ENCODE measurements at places on chromosomes 12 and 14.

- DNase-seq = no peak
Measured at GRCh38 chr14:103523575-103523954, 935 bp upstream of the CKB start.

- DNase-seq = no peak
Measured at GRCh38 chr12:6037459-6037858, 87.0 kb downstream of the VWF start.

DNA sequence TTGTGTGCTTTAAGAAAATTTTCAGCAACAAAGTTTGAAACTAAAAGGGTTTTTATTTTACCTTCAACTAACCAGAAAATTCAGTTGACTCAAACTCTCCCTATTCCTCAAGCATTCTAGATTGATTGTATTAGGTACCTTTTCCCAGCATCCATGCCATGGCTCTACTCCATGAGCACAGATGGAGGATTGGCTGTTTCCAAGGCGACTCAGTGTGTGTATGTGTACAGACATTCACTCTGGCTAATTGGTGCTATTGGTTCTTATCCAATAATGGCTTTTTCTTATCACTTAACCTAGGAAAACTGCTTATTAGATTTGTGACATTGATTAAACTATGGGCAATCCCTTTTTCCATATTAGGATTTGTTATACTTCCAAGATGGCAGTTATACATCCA, 202.6 kb downstream of the ANO6 start:
- DNase-seq = no peak

- no peak for DNase-seq
Measured at GRCh38 chr12:18549598-18549997, 188.2 kb downstream of the PLCZ1 start.

GRCh38 chr14:52402812-52403526, 88.9 kb downstream of the PTGER2 start:
- no peak for DNase-seq

DNA sequence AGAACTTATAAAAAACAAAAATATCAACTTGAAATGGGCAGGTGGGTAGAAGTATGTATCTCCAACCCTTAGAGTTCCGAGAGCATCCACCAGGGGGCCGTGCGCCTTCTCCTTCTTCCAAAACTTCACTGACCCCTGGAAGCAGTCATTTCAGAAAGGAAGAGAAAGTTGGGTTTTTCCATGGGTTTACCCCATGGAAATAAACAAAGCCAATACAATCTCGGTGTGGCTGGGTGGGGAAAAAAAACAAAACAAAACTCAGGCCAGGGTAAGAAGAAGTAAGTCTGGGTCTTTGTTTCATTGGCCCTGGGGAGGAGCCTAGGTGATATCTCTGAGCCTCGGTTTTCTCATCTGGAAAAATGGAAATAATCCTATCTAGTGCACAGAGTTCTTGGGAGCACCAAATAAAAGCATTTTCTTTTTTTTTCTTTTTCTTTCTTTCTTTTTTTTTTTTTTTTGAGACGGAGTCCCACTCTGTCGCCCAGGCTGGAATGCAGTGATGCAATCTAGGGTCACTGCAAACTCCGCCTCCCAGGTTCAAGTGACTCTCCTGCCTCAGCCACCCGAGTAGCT, 33.6 kb upstream of the HNF1A start:
- DNase-seq = no peak

- no peak for DNase-seq
Measured at GRCh38 chr12:2933586-2933985, 25.6 kb upstream of the TEAD4 start.

DNA sequence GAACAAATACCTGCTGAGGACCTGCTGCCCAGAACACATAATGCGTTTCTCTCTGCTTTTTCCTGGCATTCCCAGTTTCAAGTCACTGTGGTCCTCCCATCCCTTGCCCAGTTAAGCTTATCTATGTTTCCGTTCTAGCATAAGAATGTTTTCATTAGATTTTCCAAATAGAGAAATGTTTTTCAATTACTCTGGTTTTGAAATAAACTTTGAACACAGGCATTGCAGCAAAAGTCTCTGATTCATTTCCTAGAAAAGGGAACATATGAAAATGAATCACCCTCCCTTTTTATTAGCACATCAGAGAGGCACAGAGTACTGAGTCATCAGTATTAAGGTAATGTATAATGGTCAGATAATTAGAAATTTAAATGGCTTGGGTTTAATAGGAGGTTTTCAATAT, 201.1 kb upstream of the TMEM260 start:
- no peak for DNase-seq

GRCh38 chr12:109100741-109101140, 3.3 kb downstream of the UNG start:
- DNase-seq = no peak

GRCh38 chr12:9106067-9106466, 9.7 kb downstream of the A2M start:
- DNase-seq = no peak

- no peak for DNase-seq
Measured at GRCh38 chr14:93965287-93965821, 11.0 kb downstream of the ASB2 start.

DNA sequence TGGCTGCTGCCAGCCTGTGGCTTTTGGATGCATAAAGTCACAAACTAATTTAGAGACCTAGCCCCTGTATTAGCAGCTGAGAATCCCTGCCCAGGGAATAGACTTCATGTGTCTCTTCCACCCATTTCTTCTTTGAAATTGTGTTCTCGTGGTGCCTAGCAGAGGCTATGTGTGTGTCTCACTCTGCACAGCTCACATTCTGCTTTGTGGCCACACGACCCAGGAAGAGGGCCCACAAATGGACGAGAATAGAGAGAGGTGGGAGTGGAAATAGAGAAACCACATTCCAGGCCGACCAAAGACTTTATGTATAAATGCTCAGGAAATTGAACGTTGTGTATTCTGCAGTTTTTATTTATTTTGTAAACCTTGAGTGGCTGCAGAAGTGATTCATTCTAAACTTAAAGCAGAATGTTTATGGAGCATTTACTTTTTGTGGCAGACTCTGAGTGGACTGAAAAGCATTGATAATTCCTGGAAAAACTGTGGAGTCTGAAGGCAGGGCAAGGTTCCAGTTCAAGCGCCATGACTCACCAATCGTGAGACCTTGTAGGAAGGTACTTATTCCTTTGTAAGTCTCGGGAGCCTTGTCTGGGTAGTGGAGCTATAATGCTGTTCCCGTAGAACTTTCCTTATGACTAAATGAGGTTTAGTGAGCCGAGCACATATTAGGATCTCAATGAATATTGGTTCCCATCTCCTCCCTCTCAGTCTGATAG, 9.1 kb downstream of the B4GALNT3 start:
- no peak for DNase-seq

DNA sequence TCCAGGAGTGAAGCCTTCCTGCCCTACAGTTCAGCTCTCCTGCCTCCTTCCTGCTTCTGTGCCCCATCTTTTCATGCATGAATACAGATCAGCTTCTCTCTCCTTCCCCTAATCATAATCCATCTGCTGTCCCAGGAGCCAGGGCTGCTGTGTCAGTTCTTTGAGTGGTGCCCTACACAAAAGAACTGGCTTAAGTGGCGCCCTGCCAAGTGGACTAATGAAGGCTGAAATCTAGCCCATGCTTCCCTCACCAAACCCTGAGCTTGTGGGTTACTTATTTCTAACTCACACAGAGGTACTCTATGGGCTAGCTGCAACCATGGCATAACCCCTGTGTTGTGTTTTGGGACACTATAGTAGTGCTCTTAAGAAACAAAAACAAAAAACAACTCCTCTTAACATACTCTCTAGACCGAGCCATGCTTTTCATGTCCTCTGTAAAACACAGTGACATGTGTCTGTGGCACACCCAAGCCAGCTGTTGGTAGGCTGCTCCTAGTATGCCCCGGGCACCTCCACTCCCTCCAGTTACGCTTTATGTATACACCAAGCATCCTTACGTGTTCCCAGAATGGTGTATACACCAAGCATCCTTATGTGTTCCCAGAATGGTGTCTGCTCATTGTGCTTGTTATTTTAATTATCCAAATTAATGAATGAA, 19.3 kb upstream of the ETV6 start:
- no peak for DNase-seq

- DNase-seq = no peak
Measured at GRCh38 chr14:60315196-60315990, 66.4 kb downstream of the PPM1A start.

GRCh38 chr12:65500091-65500900, 221.8 kb downstream of the MSRB3 start:
- no peak for DNase-seq

GRCh38 chr12:40976546-40976945, 211.6 kb upstream of the PDZRN4 start:
- no peak for DNase-seq

GRCh38 chr12:131755305-131756113, 44.6 kb downstream of the SFSWAP start:
- no peak for DNase-seq

- DNase-seq = no peak
Measured at GRCh38 chr14:22797017-22797917, 18.0 kb downstream of the SLC7A7 start.

- DNase-seq = no peak
Measured at GRCh38 chr14:90678420-90678819, 137.8 kb downstream of the TTC7B start.

GRCh38 chr14:77204459-77204771, 22.8 kb downstream of the TMEM63C start:
- DNase-seq = no peak

DNA sequence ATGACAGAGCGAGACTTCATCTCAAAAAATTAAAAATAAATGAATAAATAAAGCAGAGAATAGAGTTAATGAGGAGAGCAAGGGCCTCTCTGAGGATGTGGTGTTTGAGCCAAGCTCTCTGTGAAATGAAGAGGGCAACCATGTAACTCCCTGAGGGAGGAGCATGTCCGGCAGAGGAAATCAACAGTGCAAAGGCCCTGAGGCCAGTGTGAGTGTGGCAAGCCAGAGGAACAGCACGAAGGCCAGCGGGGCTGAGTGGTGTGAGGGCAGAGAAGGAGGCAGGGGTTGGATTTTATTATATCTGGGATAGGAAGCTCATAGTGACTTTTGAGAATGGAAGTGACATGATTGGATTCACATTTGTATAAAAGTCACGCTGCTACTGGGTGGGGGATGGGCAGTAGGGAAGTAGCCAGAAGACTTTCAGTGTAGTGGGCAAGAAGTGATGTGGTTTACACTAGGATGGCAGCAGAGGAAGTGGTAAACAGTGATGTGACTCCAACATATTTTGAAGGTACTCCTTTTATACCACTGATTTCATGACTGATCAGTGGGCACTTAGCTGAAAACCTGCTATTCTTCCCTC, 10.3 kb upstream of the LRP1-AS start:
- no peak for DNase-seq

DNA sequence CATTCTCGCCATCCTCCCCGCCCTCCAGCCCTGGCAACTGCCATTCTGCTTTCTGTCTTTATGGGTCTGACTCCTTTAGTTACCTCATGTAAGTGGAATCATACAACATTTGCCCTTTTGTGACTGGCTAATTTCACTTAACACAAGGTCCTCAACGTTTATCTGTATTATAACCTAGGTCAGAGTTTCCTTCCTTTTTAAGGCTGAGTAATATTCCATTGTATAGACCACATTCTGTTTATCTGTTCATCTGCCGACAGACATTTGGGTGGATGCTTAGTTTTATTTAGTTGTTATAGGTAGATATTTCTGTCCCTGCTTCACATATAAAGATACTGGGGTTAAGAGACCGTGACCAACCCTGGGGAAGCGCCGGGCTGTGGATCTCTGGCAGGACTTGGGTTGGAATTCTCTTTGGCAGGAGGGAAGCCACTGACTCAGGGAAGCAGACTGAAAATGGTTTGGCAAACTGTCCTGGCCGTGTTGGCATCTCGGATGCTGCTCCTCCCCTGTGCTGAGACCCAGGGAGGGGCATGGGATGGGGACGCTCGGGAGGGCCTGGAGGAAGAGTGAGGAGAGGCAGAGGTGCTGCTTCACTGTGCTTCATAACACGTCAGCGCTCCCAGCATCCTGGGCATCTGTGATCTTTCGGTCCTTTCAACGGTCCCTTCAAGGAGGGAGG, 38.9 kb downstream of the TEAD4 start:
- DNase-seq = no peak

GRCh38 chr12:125305231-125305630, 240.0 kb downstream of the AACS start:
- DNase-seq = no peak

DNA sequence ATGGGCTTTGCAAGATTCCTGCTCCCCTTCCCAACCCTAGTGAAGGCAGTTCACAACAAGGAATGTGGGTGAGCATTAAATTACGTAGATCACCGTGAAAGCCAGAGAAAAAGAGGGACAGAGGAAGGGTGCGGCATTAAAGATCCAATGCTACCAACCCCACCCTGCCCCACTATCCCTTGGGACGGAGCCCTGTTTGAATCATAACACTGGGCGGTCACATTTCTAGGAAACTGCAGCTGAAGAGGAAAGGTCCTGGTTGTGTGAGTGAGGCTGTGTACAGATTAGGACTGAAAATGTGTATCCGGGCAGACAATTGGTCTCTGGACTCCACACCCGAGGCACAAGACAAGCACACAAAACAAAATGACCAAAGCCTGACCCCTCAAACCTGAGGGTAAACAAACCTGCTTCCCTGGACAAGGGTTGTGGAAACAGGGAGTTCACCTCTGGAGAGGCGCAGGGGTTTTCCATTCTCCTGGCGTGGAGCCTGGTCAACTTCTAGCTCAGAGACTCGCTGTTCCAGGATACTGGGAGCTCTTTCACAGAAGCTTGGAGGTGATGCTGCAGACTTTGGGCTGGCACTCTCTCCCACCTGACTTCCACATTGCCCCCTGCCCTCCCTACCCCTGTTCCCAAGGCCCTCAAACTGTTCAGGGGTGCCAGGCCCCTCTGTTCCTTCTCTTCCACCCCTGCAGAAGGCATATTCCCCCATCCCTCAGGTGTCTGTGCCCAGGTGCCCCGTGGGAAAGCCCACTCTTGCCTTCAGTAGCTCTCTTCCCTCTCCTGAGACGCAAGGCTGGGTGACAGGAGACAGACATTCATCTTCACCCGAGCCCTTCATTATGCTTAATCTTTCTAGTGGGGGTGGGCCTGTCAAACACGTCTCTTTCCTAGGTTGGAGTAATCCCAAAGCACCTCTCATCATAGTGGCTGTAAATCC, 16.5 kb downstream of the NINJ2 start:
- no peak for DNase-seq

- no peak for DNase-seq
Measured at GRCh38 chr12:51636581-51636980, 45.5 kb downstream of the SCN8A start.
